ENCODE measurements at places on chromosomes 3 and 15.

GRCh38 chr3:56720849-56721248 is 37.8 kb upstream of the TASOR start:
- H3K27ac ChIP-seq, result no peak overlapping the region
- no peaks in the 10 kb centered on the region for H3K36me3 ChIP-seq

DNA sequence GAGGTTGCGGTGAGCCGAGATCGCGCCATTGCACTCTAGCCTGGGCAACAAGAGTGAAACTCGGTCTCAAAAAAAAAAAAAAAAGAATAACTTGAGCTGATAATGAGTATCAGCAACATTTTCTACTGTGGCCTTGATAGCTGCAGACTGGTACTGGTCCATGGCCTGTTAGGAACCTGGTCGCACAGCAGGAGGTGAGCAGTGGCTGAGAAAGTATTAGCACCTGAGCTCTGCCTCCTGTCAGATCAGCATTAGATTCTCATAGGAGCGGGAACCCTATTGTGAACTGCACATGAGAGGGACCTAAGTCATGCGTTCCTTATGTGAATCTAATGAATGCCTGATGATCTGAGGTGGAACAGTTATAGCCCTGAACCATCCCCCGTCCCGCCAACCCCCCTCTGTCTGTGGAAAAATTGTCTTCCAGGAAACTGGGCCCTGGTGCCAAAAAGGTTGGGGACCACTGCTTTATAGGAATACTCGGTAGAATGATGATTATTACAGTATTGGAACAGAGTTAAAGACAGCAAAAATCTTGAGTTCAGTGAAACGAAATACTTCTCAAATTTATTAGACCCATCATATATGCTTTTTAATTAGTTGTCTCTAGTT is 126.0 kb downstream of the ZNF609 start:
- no peak for DNase-seq
- H3K4me3 ChIP-seq, result no peak overlapping the region
- no peaks in the 10 kb centered on the region for H3K36me3 ChIP-seq

DNA sequence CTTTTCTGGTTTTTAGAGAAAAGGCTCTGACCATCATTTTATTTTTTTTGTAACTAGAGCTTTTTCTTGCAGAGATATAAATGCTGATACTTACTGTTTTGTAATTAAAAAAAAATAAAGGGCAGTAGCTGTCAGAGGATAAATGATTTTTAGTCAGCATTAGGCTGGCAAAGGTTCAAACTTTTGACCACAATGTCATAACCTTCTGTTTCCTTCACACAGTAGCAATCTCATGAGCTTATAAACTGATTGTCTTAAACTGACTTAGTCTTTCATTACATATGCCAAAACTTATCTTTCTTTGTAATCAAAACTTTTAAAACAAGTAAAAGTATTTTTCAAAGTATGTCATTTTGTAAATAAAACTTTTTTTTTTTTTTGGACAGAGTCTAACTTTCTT is 841.9 kb downstream of the OTOL1 start:
- no peaks in the 10 kb centered on the region for H3K4me1 ChIP-seq
- H3K36me3 ChIP-seq, result no peaks in the 10 kb centered on the region
- no peaks in the 10 kb centered on the region for H3K27me3 ChIP-seq
- no peak overlapping the region for H3K4me3 ChIP-seq
- no peak overlapping the region for H3K27ac ChIP-seq

DNA sequence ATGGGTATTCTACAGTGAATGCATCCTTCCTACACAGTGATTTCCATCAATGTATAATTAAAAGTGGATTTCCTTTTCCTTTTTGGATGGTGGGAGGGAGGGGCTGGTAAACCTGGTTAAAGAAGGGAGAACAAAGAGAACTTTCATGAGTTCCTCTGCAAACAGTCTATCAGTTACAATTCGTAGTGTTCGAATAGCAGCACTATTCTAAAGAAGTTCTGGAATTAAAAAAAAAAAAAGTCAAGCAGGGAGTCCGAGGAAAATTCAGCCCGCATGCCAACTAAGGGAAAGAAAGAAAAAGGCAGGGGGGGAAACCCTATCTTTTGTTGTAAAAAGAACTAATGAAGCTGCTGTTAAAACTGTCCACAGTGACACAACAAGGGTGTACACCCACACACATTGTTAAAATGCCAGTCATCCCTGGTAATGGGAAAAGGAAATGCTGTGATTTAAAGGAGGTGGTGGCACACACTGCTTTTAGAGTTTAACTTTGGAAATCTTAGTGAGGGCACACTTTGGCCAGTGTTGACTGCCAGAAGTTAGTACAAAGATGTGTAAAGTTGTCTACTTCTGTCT is 521.2 kb downstream of the ZIC1 start:
- no peaks in the 10 kb centered on the region for H3K27me3 ChIP-seq
- no peaks in the 10 kb centered on the region for H3K36me3 ChIP-seq
- DNase-seq, result no peak
- no peak overlapping the region for H3K4me3 ChIP-seq
- H3K27ac ChIP-seq, result no peak overlapping the region
- no peaks in the 10 kb centered on the region for H3K4me1 ChIP-seq

- no peaks in the 10 kb centered on the region for H3K27me3 ChIP-seq
- peaks cover 4% of the 10 kb centered on the region for H3K36me3 ChIP-seq
- no peak overlapping the region for H3K27ac ChIP-seq
- no peak overlapping the region for H3K4me3 ChIP-seq
These were observed 7.4 kb downstream of the RRP9 start for GRCh38 chr3:51934139-51934850.

DNA sequence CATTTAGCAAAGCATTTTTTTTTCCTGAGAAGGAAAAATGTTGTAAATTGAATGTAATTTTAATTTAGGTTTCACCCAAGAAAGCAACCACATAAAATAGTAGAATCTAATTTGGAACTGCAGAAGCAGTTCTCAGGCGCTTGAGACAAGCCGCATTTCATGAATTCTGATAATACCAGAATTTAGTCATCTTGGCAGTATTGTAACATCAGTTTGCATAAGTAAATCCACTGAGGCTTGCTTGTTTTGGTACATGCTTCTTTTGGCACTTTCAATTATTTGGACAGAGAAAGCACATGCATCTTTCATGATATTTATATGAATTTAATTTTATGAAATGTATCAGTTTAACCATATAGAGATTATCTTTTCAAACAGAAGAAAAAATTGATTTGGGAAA is 389.7 kb upstream of the ROBO1 start:
- H3K27me3 ChIP-seq, result no peaks in the 10 kb centered on the region
- DNase-seq, result no peak
- H3K4me1 ChIP-seq, result no peaks in the 10 kb centered on the region
- no peak overlapping the region for H3K27ac ChIP-seq

- H3K4me3 ChIP-seq, result no peak overlapping the region
- no peak for DNase-seq
- H3K36me3 ChIP-seq, result no peaks in the 10 kb centered on the region
- peaks cover 18% of the 10 kb centered on the region for H3K4me1 ChIP-seq
These were observed 14.3 kb upstream of the SAMMSON start for GRCh38 chr3:69985266-69985665.

DNA sequence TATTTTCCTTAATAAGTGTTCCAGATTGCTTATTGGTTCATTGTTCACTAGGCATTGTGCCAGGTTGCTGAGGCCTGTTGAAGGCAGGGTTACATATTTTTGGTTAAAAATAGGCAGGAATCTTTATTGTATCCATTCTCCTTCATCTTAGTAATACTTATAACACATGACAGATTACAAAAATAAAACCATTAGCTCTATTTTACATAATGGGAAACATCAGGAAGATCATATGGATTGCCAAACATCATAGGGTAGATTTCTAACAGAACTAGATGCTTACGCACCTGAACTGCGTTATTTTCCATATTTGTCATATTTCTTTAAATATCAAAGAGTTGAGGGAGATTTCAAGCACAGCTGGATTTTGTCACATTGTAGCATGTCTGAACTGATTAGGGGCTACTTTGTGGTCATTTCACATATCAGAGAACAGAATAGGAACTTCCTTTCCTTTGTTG is 462.9 kb upstream of the SGO1 start:
- DNase-seq, result no peak
- H3K4me1 ChIP-seq, result no peaks in the 10 kb centered on the region
- no peaks in the 10 kb centered on the region for H3K36me3 ChIP-seq
- no peaks in the 10 kb centered on the region for H3K27me3 ChIP-seq
- H3K27ac ChIP-seq, result no peak overlapping the region
- no peak overlapping the region for H3K4me3 ChIP-seq

DNA sequence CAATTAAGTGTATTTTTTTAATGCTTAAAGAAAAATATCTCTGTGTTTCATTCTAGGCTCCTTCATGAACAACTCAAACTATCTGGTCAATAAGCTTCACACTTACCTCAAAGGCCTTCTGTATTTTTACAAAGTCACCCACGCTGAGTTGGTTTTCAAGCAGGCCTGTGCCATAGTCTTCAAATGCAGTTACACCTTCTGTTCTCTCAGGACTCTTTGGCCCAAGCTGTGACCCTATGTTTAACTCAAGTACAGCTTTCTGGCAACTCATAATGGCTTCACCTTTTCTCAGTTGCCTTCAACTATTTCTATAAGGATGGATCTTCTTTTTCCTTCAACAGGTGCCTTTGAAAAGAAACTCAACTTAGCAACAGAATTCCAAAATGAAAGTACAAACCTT is 587 bp downstream of the WDR49 start:
- peak overlapping the region; percentile 99 for H3K27ac ChIP-seq
- no peaks in the 10 kb centered on the region for H3K27me3 ChIP-seq
- DNase-seq, result peak; percentile 8
- H3K4me1 ChIP-seq, result peaks cover 25% of the 10 kb centered on the region
- H3K4me3 ChIP-seq, result peak overlapping the region; percentile 87
- H3K36me3 ChIP-seq, result no peaks in the 10 kb centered on the region

- no peak overlapping the region for H3K4me3 ChIP-seq
- no peaks in the 10 kb centered on the region for H3K4me1 ChIP-seq
- DNase-seq, result no peak
- peaks cover 5% of the 10 kb centered on the region for H3K27me3 ChIP-seq
- H3K36me3 ChIP-seq, result no peaks in the 10 kb centered on the region
These were observed 14.1 kb downstream of the ITGA11 start for GRCh38 chr15:68417897-68418296.

DNA sequence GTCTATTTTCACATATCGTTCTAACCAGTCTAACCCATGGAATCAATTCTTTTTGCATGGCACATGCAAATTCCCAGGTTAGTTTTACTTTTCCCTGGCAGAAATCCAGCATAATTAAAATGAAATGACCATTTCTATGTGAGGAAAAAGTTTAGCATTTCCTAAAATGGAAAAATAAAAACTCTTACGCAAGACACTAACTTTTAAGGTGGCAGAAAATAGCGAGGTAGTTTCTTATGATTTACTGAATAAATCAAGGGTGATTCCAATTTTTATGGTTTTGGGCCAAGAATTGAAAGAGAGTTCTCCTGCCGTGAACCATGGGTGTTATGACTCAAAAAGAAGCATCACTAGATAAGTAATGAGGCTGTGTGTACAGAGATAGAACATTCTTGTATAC is 32.7 kb upstream of the NR2F2 start:
- no peaks in the 10 kb centered on the region for H3K27me3 ChIP-seq
- H3K4me3 ChIP-seq, result no peak overlapping the region
- DNase-seq, result no peak
- H3K4me1 ChIP-seq, result no peaks in the 10 kb centered on the region
- no peak overlapping the region for H3K27ac ChIP-seq

- DNase-seq, result no peak
- H3K27ac ChIP-seq, result no peak overlapping the region
- H3K4me3 ChIP-seq, result no peak overlapping the region
- H3K4me1 ChIP-seq, result peaks cover 5% of the 10 kb centered on the region
- no peaks in the 10 kb centered on the region for H3K36me3 ChIP-seq
These were observed 338.9 kb upstream of the CFAP20DC start for GRCh38 chr3:59388555-59389270.

- no peak for DNase-seq
- H3K4me3 ChIP-seq, result no peak overlapping the region
- H3K27me3 ChIP-seq, result no peaks in the 10 kb centered on the region
- H3K4me1 ChIP-seq, result peaks cover 51% of the 10 kb centered on the region
These were observed 23.4 kb downstream of the SLC9A9 start for GRCh38 chr3:143824735-143825385.

DNA sequence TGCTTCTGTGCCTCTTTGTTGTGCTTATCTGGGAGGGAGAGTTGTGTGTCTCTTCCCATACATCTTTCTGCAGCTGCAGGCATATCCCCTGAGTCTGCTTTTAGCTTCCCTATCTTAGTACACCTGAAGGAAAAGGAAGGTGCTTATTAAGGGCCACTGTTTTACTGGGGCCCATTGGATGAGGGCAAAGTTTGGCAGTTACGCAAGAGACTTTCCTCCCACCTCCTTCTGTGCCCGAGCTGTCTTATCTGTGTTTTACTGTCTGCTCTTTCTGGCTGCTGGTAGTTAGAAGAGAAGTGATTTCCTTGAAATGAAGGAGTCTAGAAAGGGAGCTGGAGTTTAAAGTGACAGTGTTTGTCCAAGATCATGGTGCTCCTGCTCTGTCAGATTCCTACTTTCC is 66.5 kb downstream of the GABRG3 start:
- no peak overlapping the region for H3K4me3 ChIP-seq

- peak; percentile 83 for DNase-seq
- H3K36me3 ChIP-seq, result peaks cover 25% of the 10 kb centered on the region
- H3K4me1 ChIP-seq, result peaks cover 64% of the 10 kb centered on the region
- peak overlapping the region; percentile 96 for H3K27ac ChIP-seq
These were observed 5.9 kb upstream of the EDEM1 start for GRCh38 chr3:5181469-5182141.

DNA sequence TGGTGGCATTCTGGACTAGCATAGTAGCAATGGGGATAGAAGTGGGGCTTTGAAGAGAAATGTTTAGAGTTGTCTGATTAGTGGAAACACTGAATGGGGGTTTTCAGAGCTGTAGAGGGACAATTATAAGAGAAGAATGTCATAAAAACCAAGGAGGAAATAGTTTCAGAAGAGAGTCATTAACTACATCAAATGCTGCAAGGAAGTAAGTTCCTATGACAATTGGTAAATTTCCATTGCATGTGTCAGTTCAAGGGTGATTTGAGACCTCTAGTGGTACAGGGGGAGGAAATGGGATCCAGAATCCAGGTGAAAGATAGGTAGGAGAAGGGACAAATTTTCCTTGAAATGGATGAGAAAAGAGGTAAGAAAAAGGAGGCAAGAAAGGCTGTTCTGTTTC is 68.3 kb upstream of the TBC1D5 start:
- H3K36me3 ChIP-seq, result no peaks in the 10 kb centered on the region
- H3K4me3 ChIP-seq, result no peak overlapping the region
- H3K27ac ChIP-seq, result no peak overlapping the region
- no peaks in the 10 kb centered on the region for H3K4me1 ChIP-seq

DNA sequence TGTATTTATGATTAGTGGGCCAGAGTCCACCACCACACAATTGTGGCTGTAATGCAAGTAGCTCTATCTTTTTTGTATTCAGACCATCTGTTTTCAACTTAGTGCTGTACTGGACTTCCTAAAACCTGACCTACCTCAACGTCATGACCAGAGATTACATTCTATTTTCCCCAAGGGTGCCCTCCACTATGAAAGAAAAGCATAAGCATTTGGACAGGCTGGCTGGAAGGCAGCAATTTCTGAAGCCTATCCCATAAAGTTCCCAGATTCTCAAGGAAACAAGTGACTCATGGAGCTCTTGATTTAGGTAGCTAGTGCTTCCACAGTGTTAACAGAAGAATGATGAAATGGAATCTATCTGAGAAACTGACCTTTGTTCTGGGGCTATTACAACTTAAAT is 75.8 kb downstream of the COL8A1 start:
- peaks cover 10% of the 10 kb centered on the region for H3K27me3 ChIP-seq
- H3K4me1 ChIP-seq, result no peaks in the 10 kb centered on the region
- H3K4me3 ChIP-seq, result no peak overlapping the region
- DNase-seq, result no peak
- H3K36me3 ChIP-seq, result no peaks in the 10 kb centered on the region
